ENCODE measurements at places on chromosomes 5 and 9.

GRCh38 chr5:115489733-115490132, 54.8 kb downstream of the FEM1C start:
- DNase-seq = no peak

DNA sequence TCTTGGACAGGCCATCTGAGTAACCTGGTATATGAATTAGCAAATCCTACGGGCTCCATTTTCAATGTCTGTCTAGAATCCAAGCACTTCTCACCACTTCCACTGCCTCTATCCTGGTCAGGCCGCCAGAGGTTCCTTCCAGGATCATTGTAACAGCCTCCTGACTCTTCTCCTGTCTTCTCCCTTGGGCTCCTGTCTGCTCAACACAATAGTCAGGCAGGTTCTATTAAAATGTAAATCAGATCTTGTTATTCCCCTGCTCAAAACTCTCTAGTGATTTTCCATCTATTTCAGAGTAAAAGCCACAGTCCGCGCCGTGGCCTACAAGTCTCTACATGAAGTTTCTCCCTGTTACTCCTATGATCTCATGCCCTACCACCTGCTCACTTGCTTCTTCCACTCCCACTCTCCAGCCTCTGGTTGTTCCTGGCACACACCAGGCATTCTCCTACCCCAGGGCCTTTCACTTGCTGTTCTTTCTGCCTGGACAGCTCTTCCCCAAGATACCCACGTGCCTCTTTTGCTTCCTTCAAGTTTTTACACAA, 21.7 kb downstream of the ZNF366 start:
- no peak for DNase-seq

- peak; percentile 59 for DNase-seq
Measured at GRCh38 chr5:95779611-95780010, 42.9 kb downstream of the GLRX start.

GRCh38 chr5:96125231-96125891, 163.7 kb upstream of the ELL2 start:
- no peak for DNase-seq

GRCh38 chr5:17433406-17433805, 64.6 kb upstream of the TAF11L2 start:
- DNase-seq = no peak

- DNase-seq = peak; percentile 43
Measured at GRCh38 chr5:131394128-131394527, 130.3 kb downstream of the CDC42SE2 start.

GRCh38 chr9:21027295-21027694, 4.1 kb downstream of the HACD4 start:
- no peak for DNase-seq

DNA sequence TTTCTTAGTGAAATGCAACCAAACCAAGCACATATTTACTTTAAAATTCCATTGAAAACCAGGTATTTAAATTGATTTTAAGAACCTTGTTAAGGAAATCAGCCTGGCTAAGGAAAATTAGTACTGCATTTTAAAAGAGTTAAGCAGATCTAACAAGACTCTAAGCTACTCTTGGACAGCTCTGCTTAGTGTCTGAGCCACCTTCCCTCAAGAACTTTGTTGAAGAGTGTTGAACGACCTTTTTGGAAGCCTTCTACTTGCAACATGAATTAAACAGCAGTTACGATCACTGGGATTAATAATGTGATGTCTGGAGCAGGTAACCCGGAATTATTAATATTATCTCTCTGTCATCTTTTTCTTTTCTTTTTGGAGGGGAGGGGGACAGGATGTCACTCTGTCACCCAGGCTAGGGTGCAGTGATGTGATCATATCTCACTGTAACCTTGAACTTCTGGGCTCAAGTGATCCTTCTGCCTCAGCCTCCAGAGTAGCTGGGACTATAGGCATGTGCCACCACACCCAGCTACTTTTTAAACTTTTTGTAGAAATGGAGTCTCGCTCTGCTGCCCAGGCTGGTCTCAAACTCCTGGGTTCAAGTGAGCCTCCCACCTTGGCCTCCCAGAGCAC, 74.7 kb downstream of the ANKRD55 start:
- DNase-seq = no peak

DNA sequence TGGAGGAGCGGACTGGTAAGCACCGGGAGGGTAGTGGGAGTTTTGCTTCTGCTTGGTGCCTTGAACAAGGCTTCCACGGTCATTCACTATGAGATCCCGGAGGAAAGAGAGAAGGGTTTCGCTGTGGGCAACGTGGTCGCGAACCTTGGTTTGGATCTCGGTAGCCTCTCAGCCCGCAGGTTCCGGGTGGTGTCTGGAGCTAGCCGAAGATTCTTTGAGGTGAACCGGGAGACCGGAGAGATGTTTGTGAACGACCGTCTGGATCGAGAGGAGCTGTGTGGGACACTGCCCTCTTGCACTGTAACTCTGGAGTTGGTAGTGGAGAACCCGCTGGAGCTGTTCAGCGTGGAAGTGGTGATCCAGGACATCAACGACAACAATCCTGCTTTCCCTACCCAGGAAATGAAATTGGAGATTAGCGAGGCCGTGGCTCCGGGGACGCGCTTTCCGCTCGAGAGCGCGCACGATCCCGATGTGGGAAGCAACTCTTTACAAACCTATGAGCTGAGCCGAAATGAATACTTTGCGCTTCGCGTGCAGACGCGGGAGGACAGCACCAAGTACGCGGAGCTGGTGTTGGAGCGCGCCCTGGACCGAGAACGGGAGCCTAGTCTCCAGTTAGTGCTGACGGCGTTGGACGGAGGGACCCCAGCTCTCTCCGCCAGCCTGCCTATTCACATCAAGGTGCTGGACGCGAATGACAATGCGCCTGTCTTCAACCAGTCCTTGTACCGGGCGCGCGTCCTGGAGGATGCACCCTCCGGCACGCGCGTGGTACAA, 556 bp downstream of the PCDHGC3 start:
- DNase-seq = peak; percentile 25

DNA sequence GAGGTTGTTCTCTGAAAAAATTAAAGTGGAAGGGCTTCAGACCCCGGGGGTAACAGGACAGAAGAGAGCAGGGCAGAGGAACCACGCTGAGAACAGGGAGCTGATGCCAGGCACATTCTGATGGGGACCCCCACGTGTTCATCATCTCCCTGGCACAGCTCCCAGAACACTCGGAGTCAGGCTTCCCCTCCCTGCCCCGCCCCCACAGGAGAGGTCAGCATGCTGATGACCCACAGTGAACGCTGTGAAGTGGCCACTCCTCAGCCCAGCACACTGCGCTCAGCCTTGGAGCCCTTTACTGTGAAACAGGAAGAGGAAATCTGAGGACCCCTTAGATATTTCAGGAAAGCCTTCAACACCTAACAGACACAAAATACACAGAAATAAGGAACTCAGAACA, 16.4 kb downstream of the RETREG1 start:
- peak; percentile 38 for DNase-seq

DNA sequence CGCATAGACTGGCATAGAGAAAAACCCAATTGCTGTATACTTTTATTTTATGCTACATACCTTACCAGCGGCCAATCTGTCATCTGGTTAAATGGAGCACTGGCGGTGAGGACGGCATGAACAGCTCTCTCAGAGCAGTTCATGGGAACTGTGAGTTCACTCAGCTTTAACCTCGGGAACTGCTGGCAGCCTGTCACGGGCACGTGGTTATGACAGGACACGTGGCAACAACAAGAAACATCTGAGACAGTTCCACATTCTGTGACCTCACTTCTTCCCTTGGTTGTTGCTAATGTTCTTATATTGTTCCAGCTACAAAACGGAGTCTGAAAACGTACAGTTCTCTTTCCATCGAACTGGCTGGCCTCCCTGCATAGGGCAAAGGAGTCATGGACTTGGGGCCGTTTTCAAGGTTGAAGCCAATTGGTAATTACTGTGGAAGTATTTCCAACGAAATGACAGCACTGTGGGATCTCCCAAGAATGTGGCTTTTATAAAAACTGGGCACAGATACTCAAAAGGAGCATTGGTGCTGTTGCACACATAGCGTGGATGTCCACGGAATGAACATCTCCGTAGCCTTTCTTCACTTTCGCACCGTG, 246.3 kb upstream of the DAP start:
- DNase-seq = peak; percentile 23

- no peak for DNase-seq
Measured at GRCh38 chr9:73162987-73163768, 11.5 kb downstream of the ANXA1 start.

DNA sequence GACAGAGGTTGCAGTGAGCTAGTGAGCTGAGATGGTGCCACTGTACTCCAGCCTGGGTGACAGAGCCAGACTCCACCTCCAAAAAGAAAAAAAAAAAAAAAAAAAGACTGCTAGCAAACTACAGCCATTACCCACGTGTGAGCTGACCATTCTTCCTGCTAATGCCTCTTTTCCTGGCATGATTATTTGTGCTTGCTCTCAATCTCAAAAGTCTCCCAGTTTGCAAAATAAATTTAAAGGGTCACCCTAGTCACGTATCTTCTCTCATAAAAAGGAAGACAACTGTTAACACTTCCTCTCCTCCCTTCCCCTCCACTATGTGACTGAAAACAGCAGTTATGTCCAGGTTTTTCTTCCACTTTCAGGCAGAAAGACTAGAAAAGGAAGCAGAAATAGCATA, 37.2 kb downstream of the TRIM36 start:
- peak; percentile 3 for DNase-seq

- peak; percentile 12 for DNase-seq
Measured at GRCh38 chr9:121620777-121621449, 30.5 kb upstream of the DAB2IP start.

GRCh38 chr9:98506422-98507054, 202.2 kb downstream of the GABBR2 start:
- no peak for DNase-seq

DNA sequence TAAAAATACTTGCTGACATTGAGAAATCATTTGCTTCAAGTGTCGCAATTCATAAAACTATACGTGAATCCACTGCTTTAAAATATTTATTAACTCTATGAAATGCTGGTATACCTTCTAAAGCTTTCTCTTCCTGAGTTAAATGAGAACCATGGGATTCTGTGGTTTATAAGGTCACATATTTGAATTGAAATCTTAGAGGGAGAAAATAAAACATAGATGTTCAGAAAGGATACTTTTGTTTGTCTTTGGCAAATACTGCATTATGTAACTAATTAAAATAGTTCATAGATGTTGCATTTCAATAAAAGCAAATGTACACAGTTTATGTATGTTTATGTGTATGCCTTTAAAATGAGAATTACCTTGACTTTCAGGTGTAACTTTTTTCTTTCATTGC, 250.1 kb downstream of the FAM170A start:
- no peak for DNase-seq

DNA sequence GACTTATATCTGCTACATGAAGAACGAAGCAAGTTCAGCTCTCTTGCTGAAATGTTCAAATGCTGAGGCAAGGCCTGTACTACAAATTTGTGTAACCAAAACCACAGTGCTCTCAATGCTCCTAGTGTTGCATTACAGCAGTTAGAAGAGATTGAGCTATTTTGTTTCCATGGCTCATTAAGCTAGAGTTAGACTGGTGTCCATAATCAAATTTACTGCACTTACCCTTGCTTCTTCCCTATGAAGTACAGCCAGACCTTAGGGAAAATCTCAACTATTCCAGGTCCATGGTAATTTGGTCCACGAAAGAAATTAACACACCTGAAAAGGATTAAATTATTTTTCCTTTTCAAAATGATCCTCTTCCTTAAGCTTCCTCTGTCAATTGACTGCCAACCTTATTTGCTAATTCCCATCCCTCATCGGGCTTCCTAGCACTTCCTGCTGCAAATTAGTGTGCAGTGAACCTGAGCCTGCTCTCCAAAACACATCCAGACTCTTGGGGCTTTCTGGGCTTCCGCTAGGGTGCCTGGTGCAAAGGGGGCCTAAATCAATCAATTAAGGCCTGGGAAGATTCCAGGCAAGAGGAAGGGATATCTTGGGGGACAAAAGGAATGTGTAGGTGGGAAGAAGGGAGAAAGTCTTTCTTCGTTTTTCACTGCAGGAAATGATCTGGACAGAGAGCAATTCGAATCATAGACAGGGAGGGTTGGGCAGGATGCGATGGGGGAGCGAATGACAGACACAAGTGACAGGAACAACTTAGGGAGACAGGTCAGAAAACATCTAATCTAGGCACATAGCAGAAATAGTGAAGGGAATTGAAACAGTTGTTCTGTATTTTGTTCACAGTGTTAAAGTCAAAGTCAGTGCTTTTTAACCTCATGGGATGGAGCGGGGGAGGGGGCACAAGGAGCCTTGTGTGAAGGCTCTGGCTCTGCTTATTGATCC, 542.4 kb downstream of the RAB3C start:
- DNase-seq = no peak

GRCh38 chr5:129899454-129899853, 4.8 kb upstream of the CHSY3 start:
- peak; percentile 10 for DNase-seq

Data from inflammatory macrophage treated with lipopolysaccharide for 1 hour (primary cell).